ENCODE measurements at places on chromosomes 16 and 17.
A peak's percentile ranks its signal among the peaks of the same experiment; 100 is the strongest.

GRCh38 chr16:4244254-4245076 lies 2.6 kb upstream of the SRL start:
- DNase-seq, result no peak

DNA sequence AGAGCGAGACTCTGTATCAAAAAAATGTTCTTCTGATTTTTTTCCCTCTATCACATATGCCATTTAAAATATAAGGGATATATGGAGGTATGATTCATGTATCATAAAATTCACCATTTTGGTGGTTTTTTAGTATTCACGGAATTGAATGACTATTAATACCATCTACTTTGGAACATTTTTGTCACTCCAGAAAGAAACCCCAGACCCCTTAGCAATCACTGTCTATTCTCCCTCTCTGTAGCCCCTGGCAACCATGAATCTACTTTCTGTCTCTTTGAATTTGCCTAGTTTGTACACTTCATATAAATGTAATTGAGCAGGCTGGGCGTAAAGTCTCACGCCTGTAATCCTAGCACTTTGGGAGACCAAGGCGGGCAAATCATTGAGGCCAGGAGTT lies 75.9 kb downstream of the PRKCA start:
- no peak for DNase-seq

GRCh38 chr17:42814633-42815399 lies 9.3 kb downstream of the BECN1 start:
- no peak for DNase-seq

DNA sequence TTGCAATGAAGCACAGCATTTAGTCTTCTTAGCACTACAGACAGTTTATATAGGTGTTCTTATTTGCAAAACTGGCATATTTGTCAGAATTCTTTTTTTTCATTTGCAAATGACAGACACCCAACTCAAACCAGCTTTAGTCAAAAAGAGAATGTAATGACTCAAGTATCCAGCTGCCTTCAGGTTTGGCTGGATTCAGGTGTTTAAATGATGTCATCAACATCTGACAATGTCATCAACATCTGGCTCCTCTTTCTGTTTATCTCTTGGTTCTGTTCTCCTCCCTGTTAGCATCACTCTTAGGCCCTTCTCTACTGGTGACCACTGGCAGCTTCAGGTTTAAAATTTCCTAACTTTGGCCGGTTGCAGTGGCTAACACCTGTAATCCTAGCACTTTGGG lies 18.9 kb downstream of the TMC5 start:
- DNase-seq, result no peak

GRCh38 chr17:78151514-78152008 lies 5.4 kb downstream of the C17orf99 start:
- DNase-seq, result no peak

DNA sequence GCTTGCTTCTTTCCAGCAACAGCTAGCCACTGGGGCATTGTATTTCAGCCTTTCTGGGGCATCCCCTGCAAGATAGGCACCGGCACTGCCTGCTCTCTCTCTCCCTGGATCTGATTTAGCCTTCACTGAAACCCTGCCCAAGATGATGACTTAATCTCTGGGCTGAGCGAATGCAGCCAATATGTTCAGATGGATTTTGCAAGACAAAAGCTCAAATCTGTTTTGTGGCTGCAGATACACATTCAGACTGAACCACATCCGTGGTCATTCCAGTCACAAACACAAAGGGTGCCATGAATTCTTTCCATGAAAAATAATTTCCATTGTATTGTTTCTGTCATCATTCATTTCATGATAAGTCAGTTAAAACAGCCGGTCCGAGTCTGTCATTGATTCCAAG lies 24.2 kb downstream of the SOST start:
- DNase-seq, result no peak

DNA sequence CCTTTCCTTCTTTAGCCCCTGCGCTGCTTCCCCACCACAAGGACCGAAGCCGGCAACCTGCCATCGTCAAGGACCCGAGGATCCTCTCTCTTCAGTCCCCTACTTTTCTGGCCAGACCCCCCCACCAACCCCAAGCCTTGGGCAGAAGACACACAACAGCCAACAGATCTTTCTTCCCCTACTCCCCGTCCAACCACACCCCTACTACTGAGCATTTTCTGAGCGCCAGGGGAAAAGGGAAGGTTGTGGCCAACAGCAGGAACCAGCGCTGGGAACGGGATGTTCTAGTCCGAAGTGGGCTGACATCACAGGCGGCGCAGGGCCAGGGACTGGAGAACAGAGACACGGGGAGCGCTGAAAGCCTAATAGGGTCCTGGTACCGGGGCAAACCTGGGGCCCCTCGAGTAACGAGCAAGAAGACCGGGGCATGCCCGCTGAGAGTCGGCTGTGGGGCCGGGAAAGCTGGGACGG lies 528 bp downstream of the PER1 start:
- DNase-seq, result peak; percentile 29

DNA sequence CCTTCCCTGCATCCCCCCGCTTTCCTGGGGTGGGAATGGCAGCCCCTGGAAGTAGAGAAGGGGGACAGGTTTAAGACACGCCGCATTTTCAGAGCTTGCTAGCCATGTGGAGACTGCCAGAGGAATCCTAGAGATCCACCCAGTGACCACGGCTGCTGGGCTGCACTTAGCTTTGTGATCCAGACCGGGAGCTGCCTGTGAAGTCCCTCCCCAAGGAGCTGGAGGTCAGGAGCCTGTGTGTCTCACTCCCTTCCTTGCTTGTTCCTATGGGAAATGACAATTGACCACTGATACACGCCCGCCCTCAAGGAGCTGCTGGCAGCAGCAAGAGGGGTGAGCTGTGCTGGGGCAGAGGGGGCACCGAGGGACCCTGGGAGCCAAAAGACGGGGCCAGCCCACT lies 73.7 kb downstream of the SREBF1 start:
- DNase-seq, result no peak

DNA sequence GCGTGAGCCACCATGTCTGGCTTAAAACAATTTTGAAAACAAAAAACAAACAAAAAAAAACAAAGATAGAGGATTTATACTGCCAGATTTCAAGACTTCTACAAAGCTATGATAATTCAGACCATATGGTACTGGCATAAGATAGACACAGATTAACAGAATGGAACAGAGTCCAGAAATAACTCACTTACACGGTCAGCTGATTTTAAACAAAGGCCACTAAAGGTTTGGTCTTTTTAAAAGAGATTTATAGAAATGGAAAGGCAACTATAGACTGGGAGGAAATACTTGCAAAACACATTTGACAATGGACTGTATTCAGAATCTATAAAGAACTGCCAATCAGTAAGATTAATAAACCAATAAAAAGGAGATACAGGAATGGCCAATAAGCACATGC lies 48.6 kb upstream of the MNT start:
- DNase-seq, result no peak

DNA sequence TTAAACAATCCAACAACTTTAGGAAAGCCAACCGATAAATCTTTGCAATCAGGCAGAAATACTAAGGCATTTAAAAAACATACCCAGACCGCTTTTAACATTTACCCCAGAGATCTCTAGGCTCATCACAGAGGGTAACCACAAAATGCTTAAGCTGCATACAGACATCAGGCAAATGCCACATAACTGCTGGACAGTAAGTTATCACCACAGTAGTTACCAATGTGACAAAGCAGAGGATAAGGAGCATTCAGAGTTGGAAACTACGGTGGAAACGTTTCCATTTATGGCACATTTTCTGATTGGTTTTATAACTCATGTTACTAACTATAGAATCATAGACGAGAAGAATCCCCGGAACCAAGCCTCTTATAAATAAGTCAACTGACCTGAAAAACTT lies 77.5 kb downstream of the KANSL1 start:
- no peak for DNase-seq

Data from stimulated activated CD4-positive, alpha-beta T cell treated with anti-CD3 and anti-CD28 coated beads, Interleukin-4, amount 100 ng/mL, for 24 hours (primary cell).